ENCODE measurements at places on chromosomes 2 and 18.

- no peak for DNase-seq
These were observed 79.0 kb downstream of the CCDC150 start for GRCh38 chr2:196718419-196719109.

- DNase-seq: no peak
These were observed 19.2 kb upstream of the PKDCC start for GRCh38 chr2:42028571-42029148.

GRCh38 chr2:200042944-200043343 is 87.6 kb downstream of the MAIP1 start:
- no peak for DNase-seq

DNA sequence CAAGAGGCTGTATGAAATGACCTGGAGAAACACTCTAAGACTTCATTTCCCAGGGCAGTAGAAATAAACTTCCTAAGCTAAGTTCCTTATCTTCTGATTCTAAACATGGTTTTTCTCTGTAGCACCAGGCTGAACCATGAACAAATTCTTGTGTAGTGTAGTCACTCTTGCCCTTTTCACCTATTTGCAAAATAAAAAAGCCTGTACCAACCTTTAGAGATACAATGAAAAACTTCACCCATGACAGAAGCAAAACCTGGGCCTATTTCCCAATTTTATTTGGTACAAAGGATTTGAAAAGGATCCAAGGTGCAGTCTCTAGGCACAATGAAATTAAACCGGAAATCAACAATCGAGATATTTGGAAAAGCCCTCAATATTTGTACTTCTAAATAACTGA is 43.6 kb downstream of the POLR1A start:
- peak; percentile 57 for DNase-seq

GRCh38 chr18:8480506-8481328 is 128.5 kb upstream of the RAB12 start:
- DNase-seq: peak; percentile 27

Measured in pulmonary artery endothelial cell (primary cell).